ENCODE measurements at places on chromosomes 6 and 20.

DNA sequence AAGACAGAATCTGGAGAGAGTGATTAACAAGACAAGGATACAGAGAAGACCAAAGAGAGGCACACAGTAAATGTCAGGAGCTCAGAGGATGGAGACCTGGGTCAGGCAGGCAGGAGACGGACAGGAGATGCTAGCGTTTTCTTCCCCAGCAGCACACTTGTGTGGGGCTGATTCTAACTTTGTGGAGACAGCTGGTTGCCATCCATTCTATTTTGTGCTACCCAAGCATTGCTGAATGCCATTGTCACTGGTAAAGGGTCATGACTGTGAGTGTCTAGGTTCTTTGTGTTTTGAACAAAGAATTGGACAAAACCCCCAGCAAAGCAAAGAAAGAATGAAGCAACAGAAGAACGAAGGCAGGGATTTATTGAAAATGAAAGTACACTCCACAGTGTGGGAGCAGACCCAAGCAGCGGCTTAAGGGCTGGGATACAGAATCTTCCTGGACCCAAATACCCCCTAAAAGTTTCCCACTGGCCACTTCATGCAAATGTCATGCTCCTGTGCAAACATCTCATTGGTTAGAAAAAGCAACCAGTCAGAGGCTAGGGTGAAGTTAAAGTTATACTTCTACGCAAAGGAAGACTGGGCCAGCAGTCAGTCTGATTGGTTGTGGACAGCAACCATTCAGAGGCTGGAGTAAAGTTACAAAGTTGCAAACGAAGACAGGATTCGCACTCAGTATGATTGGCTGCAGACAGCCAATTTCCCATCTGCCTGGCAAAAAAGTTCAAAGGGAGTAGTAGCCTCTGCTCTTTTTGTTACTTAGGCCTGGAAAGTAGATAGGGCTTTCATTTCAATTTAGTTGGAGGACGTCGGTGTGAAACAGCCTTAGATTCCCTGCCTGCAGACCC lies 17.5 kb downstream of the PTK7 start:
- DNase-seq = peak; percentile 88

DNA sequence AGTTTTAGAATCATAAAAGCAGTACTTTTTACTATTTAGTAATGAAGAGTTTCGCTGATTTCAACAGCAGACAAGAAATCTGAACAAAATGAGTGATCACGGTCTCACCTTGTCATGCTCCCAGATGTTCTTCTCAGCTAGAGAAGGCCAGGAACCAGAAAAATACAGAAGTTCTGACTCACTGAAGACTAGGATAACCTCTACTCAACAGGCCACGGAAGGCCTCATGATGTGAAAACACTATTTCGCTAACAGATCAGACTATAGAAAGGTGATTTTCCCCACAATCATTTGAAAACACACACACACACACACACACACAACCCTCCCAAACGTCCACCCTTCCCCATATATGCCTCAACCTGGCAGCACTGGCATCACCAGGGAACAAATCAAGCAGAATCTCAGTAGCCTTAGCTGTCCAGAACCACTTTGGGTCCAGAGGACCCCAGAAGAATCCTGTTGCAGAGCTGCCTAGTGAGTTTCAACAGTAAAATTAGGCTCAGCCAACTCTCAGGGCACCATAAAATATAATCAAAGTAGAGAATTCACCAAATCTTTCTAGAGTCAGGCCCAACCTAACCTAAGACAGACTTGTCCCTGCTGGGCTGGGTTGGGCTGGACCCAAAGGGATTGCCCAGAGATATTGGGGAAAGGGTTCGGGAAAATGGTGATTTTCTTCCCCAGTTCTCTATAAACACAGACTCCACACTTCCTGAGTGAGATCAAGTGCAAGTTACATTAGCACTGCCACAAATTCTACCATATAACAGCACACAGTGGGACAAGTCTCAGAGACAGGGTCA lies 7.9 kb downstream of the EXOC2 start:
- peak; percentile 49 for DNase-seq

GRCh38 chr20:60240986-60241385 lies 282.8 kb downstream of the CDH26 start:
- no peak for DNase-seq

- no peak for DNase-seq
These were observed 25.9 kb upstream of the DEFB113 start for GRCh38 chr6:49995278-49995677.

- DNase-seq = no peak
These were observed 1254.2 kb upstream of the EYS start for GRCh38 chr6:66961191-66961590.

DNA sequence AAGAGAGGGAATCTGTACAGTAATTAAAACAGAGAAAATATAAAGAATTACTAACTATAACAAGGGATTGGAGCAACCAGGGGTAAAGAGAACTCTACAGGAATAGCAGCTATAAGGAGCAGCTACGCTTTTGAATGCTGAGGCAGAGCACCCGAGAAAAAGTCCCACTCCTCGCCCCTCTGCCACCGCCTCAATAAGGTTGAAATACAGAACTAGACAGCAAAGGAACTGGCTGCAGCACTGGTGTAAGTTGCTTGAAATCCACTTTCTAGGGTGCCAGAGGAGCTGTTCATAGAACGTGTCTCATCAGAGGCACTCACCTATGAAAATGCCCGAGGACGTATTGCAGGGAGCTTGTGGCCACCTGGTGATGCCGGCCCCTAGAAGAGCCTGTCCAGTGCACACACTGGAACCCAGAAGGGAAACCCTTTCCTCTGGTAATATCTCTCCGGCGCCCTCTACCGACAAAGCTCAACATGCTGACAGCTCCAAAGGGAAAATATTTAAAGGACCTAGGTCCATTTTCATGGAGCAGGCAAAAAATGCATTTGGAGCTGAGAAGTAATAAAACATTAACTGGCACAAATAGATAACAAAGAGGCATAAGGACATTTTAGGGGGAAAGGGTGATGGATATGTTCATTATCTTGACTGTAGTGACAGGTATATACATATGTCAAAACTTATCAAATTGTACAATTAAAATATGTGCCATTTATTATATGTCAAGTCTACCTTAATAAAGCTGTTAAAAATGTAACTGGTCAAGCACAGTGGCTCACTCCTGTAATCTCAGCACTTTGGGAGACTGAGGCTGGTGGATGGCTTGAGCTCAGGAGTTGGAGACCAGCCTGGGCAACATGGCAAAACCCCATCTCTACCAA lies 137.4 kb upstream of the HDAC2 start:
- peak; percentile 81 for DNase-seq
